ENCODE measurements at places on chromosomes 12 and 14. TPM values are rescaled to one million over a fixed set of nuclear protein-coding genes. Genes with fewer than 3 reads are reported as not detected.

Gene TOMM20L
- polyA plus RNA-seq, result not detected

Gene CCND2
- 17.1 TPM for polyA plus RNA-seq

Gene DTX1
- polyA plus RNA-seq, result 0.15 TPM

Gene DPPA3
- not detected for polyA plus RNA-seq

Gene MGP
- polyA plus RNA-seq, result 16,275 TPM

Gene VDR
- 2.2 TPM for polyA plus RNA-seq

Gene OTX2
- polyA plus RNA-seq, result not detected

Gene PRB2
- polyA plus RNA-seq, result not detected

Gene BCL11B
- polyA plus RNA-seq, result not detected

Gene AQP6
- polyA plus RNA-seq, result not detected

Gene ADGRD1
- polyA plus RNA-seq, result 2.1 TPM

Gene MYF5
- not detected for polyA plus RNA-seq
